ENCODE measurements at places on chromosomes 3 and 15.
A peak's percentile ranks its signal among the peaks of the same experiment; 100 is the strongest.

DNA sequence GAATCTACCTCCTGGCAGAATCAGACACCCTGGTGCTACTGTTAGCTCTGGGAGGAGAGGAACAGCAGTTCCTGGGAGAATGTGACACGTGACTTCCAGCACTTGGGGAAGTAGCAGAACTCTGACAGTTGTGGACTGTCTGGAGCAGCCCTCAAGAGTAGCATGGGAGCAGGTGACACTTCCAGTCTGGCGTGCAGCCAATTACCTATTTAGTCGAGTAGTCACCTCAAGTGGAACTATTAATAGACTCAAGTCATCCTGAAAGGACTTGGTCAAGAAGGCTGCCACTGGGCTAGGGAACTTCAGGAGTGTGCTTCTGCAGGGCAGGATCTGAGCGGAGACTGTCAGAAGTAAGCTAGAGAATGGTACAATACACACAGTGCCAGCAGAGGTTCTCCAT, 62.3 kb downstream of the MTHFS start:
- DNase-seq: no peak

- no peak for DNase-seq
These were observed 2.9 kb downstream of the KLHL24 start for GRCh38 chr3:183638101-183638852.

GRCh38 chr3:191301017-191301416, 28.2 kb upstream of the CCDC50 start:
- DNase-seq: peak; percentile 62

DNA sequence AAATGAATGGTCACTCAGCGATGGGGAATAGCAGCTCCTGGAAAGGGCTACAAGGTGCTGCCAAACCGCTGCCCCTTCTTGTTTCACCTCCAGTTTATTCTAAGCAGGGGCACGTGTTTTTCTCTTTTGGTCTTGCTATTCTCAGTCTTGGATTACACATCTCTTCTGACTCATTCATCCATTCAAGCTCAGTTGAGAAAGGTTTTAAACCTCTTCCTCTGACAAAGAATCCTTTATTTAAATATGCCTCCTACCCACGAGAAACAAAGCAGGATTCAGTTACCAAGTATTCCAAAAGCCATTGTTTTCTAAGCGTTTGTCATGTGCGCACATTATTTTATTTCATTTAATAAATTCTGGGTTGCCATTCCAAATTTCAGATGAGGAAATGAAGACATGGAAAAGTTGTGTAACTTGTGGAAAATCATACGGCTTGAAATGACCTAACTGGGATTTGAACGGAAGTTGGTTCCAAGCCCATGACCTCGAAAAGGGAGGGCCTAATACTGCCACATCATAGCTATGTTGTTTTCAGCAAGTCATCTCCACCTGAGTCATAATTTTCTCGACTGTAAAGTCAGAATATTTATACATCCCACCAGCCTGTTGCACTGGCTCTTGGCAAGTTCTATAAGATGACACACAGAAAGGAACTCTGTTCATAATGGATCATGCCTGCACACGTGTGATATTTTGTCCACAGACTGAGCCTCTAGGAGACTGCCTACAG, 292.0 kb upstream of the SLCO3A1 start:
- DNase-seq: no peak

DNA sequence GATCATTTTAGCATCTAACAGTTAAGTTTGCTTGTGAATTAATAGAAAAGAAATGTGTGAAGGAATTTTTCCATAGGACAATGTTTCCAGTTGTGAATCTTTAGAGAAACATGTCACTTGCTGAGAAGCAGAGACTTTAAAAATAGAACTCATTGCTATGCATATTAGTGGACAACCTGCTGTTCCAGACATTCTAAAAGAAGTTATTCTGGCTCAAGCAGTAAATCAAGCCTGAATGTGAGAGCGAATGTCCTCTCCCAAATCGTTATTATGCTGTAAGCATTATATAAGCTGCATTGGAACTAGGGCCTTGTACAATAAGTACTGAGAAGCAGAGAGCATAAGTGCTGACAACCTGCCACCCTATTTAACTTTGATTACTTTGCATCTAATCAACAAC, 990.9 kb downstream of the PLOD2 start:
- no peak for DNase-seq

DNA sequence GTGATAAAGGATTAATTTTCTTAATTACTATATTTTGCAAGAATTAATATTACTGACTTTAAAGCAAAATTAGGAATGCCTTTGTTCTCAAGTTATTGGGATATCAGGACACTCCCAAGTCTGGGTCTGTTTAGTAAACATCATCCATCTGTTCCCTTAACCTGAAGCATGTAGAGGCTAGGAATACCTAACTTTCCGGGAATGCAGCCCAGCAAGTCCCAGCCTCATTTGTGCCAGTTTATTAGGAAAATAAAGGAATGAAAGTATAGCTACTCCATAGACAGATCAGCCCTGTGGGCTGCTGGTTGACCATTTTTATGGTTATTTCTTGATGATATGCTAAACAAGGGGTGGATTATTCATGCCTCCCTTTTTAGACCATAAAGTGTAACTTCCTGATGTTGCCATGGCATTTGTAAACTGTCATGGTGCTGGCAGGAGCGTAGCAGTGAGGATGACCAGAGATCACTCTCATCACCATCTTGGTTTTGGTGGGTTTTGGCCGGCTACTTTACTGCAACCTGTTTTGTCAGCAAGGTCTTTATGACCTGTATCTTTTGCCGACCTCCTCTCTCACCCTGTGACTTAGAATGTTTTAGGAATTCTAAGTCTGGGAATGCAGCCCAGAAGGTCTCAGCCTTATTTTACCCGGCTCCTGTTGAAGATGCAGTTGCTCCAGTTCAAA, 540.2 kb downstream of the NAALADL2 start:
- no peak for DNase-seq

GRCh38 chr15:65032801-65033537, 3.5 kb upstream of the MTFMT start:
- peak; percentile 64 for DNase-seq

- no peak for DNase-seq
These were observed 20.4 kb downstream of the TMEM43 start for GRCh38 chr3:14145236-14145635.

DNA sequence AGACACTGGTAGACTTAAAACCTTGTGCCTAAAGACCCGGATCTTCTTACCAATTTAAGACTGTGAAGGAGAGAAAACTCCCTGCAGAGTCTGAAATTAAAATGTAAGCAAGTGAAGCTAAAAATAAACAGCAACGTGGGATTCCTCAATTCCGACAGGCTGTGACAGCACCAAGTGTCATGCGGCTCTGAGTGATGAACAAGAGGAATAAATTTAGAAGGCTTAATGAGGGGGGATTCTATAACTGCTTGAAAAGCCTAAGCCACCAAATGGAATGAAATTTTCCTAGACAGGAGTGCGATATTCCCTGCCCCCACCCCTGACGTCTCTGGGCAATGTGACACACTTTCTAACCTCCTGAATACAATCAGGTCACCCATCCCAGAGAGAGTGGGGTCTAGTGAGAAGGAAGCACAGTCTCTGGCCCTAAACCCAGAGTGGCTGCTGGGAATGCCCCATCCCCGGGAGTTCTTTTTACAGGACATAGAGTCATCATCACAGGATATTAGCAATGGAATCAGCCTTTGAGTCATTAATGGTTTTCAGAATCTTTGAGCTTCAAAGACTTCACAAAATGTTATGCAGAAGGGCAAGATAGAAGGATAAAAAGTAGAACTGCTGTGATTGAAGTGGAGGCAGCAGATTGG, 114.3 kb downstream of the EDEM1 start:
- no peak for DNase-seq

DNA sequence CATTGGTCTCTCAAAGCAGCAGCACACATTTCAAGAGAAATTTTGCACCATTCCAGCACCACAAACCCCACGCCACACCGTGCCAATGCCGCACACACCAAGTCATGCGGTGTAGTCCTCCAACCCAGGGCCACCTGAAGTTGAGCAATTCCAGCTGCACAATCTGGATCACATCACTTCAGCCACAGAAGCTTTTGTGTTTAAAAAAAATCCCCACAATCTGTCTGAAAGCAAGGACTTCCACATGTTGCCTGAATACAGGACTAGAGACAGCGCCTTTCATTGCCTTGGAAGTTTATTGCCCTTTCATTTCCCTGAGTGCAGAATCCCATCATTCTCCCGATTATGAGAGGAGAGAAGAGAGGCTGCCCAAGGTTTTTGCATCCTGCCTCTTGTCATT, 175.6 kb upstream of the BCL6 start:
- DNase-seq: no peak

DNA sequence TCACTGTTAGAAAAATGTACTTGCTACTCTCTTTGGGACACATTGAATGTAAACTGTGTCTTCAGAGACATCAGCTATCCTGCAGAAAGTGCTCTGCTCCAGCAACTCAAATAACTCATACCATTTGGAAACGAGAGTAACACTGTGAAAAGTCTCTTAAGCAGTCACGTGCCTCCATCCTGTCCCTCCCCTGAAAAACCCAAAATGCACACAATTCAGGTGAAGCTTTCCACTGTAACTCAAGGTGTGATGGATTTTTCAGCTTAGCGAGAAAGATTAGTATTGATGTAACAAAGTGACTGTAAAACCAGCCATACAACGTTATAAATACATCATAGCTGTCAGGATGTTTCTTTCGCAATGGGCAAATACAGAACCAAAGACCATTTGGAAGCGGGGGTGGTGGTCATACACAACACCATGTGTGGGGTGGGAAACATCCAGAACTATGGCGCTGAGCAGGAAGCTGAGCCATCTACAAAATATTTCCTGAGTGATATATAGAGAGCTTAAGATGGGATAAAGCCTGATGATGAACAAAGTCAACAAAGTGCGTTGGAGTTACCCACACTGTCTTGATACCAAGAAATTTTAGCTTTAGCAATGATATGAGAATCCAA, 332.3 kb downstream of the FOXP1 start:
- no peak for DNase-seq

DNA sequence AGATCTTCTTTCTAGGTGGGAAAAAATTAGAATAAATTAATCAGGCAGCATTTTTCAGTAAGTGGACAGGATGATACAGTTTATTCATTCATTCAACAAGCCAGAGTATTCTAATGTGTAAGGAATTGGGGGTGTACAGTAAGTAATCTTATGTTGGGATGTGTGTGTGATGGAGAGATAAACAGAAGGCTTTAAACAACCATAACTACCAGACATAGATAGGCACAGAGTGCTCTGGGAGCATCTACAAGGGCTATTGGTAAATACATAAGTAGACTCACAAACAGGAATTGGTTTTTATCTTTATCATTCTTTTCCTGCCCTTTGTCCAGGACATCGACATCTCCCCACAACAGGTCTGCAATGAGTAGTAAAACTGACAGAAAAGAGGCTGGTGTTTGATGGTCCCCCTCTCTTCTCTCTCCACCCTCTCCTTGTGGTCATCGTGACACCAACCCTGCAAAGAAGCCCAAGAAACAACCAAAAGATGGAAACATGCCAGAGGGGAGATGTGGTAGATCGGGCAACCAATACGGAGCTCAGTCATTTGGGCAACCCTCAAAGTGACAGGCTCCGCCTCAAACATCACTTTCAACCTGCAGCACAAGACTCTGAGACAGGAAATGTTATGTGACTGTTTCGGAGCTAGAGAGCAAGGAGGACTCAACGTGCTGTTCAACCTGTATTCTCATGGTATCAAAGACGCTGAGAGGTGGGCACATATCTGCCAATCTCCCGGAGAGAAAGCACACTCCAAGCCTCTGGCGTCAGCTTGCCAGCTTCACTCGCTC, 28.7 kb upstream of the B3GNT5 start:
- DNase-seq: no peak

DNA sequence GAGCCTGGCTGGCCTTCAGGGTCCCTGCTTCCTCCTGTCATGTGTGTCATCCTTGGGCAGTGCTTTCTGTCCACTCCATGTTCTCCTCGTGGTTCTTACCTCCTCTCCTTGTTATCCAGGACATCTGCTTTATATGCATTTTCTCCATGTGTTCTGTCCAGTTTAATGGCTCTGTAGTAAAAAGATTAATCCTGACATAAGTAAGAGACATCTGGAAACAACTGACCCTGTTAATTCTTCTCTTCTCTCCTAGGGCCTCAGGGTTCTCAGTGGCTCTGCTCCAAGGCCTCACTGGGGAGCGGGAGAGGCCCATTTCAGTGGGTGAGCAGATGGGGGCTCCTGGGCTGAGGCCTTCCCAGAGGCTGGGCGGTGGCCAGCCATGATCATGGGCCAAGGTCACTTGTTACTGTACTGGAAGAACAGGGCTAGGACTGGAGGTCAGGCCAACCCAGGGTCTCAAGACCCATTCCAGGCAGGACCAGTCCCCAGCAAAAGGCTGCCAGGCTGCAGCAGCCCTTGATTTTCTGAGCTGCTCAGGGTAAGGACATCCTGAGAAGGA, 20.2 kb upstream of the CDCP1 start:
- no peak for DNase-seq

- DNase-seq: peak; percentile 5
These were observed 1.2 kb downstream of the SNX22 start for GRCh38 chr15:64152507-64153387.

DNA sequence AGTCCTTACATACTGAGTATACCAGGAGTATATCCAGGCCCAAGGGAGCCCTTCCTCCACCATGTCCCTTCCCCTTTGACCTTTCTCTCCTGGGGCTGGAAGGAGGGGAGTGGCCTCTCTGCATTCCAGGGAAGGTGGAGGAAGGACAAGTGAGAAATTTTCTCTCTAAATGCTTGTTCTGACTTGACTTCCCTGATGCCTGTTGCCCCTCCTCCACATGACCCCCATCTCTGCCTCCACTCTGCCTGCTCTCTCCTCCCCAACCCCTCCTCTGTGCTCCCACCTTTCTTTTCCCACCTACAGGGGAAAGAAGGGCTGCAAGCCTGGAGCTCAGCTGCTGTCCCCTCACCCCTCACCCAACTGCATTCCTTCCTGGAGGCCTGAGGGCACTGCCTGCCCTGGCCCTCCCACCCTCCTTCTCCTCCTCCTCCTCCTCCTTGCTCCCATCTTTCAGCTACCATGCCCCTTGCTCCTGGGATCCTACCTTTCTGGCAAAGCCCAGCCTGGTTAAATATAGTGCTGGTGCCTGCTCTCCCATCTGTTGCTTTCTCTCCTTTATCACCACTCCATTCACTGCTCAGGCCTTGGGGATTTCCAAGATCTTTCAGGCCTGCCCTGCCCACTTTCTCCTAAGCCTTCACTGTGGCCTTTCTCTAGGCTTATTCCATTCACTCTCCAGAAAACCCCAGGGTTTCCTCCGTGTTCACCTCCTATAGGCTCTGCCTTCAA, 8.5 kb upstream of the DAG1 start:
- DNase-seq: no peak

- no peak for DNase-seq
These were observed 356.2 kb downstream of the RBMS3 start for GRCh38 chr3:29637068-29637467.

DNA sequence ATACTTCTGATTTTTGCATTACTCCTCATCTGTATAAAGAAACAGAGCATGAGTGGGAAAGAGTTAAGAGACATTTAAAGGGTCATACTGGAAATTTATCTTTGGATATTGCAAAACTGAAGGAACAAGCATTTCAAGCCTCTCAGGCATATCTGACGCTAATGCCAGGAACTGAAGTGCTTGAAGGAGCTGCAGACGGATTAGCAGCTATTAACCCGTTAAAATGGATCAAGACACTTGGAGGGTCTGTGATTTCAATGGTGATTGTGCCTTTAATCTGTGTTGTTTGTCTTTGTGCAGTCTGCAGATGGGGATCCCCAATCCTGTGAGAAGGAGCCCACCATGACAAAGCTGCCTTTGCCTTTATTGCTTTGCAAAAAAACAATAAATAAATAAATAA, 202.5 kb upstream of the UBE3A start:
- DNase-seq: no peak
